EH (cell line): ENCODE measurements at places on chromosomes 11 and 22.

- no peak for DNase-seq
Measured at GRCh38 chr11:66314561-66315497, 2.0 kb downstream of the CD248 start.

DNA sequence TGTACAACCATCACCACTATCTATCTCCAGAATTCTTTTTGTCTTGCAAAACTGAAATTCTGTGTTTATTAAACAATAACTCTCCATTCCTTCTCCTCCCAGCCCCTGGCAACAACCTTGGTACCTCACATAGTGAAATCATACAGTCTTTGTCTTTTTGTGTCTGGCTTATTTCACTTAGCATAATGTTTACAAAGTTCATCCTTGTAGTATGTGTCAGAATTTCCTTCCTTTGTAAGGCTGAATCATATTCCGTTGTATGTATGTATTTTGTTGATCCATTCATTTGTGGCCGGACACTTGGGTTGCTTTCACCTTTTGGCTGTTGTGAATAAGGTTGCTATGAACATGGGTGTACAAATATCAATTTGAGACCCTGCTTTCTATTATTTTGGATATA is 243.7 kb upstream of the TBCEL start:
- no peak for DNase-seq

DNA sequence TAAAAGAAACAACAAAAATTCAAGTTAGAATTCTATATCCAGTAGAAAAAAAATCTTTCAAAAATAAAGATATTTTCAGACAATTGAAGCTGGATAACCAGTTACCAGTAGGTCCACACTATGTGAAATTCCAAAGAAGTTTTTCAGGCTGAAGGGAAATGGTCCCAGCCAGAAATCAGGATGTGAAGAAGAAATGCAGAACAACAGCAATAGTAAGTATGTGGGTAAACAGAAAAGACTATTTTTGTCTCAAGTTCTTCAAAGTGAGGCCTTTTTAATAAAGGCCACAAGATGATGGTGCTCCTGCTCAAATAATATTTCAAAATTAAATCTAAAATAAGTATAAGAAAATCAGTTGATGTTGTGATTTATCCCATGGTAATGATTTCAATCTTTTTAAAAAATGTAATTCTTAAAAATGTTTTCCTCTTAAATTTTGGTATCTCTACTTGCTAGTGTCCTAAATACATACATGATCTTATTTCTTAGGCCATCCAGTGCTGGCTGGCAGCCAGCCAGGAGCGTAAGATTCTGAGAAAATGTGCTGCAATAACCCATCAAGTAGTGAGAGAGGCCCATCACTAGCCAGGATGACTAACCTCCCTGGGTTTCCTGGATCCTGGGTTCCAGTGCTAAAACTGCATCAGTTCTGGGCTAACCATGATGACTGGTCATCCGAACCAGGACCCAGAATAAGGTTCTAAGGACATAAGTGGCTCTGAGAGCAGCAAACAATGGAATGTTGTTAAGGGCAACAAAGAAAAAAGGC is 15.6 kb upstream of the UCP3 start:
- DNase-seq, result peak; percentile 88

GRCh38 chr11:57116654-57117053 is 65.1 kb upstream of the LRRC55 start:
- peak; percentile 71 for DNase-seq

- peak; percentile 12 for DNase-seq
Measured at GRCh38 chr11:95450547-95451123, 219.6 kb upstream of the SESN3 start.

- DNase-seq, result no peak
Measured at GRCh38 chr11:13373216-13373615, 89.8 kb downstream of the BTBD10 start.

DNA sequence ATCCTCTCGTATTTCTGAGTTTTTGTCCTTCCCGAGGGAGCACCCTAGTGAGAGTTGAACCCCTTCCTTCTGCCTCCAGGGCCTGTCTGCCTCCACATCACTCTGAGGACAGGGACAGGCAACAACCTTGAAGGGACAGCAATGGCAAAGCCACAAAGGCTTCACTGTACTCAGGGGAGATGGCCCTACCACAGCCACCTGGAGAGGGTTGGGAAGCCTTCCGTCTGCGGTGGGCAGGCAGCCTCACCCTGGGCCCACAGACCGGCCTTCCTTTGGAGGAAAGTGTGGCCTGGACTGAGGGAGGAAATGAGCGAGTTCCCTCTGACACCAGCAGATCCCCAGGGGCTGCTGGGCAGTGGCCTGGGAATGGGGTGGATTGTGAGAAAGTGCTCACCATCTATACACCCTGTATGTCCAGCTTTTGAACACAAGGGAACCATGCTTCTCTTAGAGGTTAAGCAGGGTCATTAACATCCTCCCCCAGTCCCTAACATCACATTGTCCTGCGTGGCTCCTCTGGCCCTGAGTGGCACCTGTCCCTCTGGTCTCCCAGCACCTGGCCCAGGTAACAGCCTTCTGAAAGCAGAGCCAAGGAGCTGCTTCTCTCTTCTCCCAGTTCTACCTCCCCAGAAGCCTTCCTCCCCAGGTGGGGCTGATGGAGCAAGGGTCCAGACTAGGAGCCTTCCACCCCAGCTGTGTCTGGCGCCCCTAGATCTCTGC is 6.8 kb downstream of the SLC35C1 start:
- DNase-seq, result no peak
